Naive B cell (primary cell): ENCODE measurements at places on chromosomes 6 and 20. TPM values are rescaled to one million over a fixed set of nuclear protein-coding genes. Genes with fewer than 3 reads are reported as not detected.
A peak's percentile ranks its signal among the peaks of the same experiment; 100 is the strongest.

GRCh38 chr6:97305414-97306066 lies 22.5 kb upstream of the MMS22L start:
- no peaks in the 10 kb centered on the region for H3K4me1 ChIP-seq
- H3K36me3 ChIP-seq = no peaks in the 10 kb centered on the region
- H3K27ac ChIP-seq = no peak overlapping the region
- H3K4me3 ChIP-seq = no peak overlapping the region

HLA-DRA gene
- polyA plus RNA-seq = 15,227 TPM

DNA sequence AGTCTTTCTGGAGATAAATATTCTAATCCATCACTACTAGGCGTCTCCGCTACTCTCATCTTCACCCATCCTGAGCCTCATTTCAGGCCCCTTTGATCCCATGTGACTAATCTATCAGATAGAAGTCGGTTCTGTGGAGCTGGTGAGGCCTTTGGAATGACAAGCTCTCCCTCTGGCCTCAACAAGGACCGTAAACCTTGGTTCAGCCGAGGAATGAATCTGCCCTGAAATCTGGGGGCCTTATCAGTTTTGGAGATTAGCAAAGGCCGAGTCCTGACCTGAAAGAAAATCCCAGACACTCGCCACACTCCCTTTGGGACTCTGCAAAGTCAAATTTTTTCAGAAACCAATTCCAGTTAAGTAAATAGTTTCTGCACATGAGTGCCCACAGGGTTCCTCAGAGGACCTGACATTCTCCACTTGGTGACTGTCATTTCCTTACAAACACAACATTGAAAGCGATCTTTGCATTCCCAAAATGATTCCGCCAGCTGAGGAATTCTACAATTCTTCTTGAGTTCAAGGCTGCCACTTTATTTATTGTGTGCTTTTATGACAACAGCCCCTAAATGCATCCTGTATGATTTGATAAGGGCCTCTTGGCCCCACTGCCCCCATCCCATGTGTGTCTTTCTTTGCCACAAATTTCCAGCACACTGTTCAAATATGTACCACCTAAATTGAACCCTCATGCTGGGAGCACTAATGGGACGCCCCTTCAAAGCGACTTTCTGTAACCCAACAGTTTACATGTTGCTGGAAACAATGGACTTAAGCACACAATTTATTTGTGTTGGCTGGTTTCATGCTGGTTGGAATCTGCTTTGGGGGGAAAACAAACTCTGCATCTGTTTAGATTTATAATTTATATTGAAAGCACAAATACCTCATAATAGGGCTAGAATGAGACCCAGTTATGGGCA lies 10.0 kb upstream of the RIPOR3 start:
- H3K27me3 ChIP-seq = peaks cover 60% of the 10 kb centered on the region
- no peak overlapping the region for H3K4me3 ChIP-seq
- H3K4me1 ChIP-seq = no peaks in the 10 kb centered on the region
- DNase-seq = no peak
- H3K27ac ChIP-seq = no peak overlapping the region

GJA10 gene
- polyA plus RNA-seq = not detected

BICRAL gene
- 1.8 TPM for polyA plus RNA-seq

DNA sequence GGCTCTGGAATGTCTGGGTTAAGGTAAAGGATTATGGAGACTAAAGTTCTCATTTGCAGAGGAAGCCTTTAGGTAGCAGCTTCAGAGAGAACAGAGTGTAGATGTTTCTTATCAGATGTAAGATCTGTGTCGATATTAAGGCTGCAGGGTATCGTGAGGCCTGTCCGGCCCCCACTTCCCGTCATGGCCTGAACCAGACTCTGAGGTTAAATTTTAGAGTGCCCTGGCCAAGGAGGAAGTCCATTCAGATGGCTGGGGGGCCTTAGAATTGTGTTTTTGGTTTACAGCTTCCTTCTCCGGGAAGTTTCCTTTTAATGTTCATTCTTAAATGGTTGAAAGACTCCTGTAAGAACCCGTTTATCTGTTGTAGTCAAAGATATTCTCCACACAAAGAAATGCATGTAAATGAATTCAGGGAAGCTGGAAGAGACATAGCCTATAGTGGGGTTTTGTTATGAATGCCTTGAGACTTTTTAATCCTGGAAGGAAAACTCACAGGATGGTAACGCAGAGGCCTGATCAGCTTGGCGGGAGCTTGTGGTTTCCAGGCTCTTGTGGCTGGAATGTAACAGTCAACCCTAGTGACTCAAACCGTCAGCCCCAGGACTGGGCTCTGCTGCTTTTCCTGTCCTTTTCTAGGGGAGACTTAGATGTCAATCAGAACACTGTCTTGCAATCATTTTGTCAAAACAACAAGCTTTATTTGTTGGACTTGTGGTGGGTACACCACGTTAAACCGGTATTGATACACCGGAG lies 34.7 kb downstream of the KIF25 start:
- no peak overlapping the region for H3K4me3 ChIP-seq
- no peaks in the 10 kb centered on the region for H3K4me1 ChIP-seq
- DNase-seq = no peak
- H3K27me3 ChIP-seq = peaks cover 37% of the 10 kb centered on the region

GRCh38 chr6:95087394-95088097 lies 489.8 kb upstream of the MANEA start:
- no peak overlapping the region for H3K4me3 ChIP-seq
- H3K27ac ChIP-seq = no peak overlapping the region
- DNase-seq = no peak
- no peaks in the 10 kb centered on the region for H3K27me3 ChIP-seq

ZNF165 gene
- 6.7 TPM for polyA plus RNA-seq

DNA sequence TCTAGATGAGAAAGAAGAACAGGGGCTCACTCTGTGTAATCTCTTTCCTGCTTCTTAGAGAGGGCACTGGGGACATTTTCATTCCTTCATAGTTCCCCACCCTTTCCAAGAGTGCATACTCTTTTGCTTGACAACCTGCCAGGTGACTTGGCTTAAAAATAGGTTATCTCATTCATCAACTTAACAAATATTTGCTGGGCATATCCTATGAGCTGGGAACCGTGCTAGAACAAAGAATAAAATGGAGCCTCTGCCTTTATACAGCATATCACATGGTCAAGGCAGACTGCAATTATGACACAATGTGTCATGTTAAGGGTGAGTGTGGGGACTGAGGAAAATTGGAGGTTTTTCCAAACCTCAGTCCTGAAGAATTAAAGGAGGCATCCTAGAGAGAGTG lies 209.8 kb upstream of the FOXA2 start:
- peaks cover 9% of the 10 kb centered on the region for H3K27me3 ChIP-seq
- no peaks in the 10 kb centered on the region for H3K4me1 ChIP-seq
- no peaks in the 10 kb centered on the region for H3K36me3 ChIP-seq
- no peak overlapping the region for H3K4me3 ChIP-seq
- H3K27ac ChIP-seq = no peak overlapping the region

GRCh38 chr6:42796171-42796570 lies 14.3 kb downstream of the BICRAL start:
- DNase-seq = no peak
- no peak overlapping the region for H3K27ac ChIP-seq
- H3K4me3 ChIP-seq = no peak overlapping the region
- H3K4me1 ChIP-seq = peaks cover 10% of the 10 kb centered on the region
- no peaks in the 10 kb centered on the region for H3K36me3 ChIP-seq
- H3K27me3 ChIP-seq = no peaks in the 10 kb centered on the region

FABP7 gene
- polyA plus RNA-seq = not detected

DNA sequence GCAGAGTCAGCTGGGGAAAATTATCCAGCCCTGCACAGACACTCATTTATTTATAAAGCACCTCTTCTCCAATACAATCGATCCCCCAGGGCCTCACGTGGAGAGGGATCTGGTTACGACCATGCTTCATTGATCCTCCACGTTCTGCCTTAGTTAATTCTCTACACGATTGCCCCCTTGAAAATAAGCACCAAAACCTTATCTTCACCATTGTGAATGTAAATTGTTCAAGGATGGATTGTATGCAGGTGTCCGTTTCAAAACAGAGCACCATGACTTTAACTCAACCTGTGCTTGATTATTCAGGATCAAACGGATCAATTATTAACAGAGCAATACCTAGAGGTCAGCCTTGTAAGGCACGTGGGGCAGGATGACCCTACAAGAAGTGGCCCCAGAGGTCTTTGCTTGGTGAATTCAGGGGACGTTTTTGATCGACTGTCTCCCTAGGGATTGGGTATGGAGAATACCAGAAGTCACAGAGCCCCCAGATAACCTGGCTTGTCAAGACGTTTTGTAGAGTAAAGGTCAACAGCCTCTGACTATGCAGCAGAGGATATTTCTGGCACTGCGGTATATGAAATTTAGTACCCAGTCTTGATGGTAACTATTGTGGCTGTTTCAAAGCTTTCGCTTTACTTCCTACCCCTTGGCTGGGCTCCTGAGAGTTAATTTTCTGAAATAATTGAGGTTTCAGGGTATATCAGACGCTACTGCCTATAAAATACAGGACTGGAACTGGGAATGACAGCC lies 112.1 kb downstream of the NFATC2 start:
- H3K4me3 ChIP-seq = no peak overlapping the region
- no peak overlapping the region for H3K27ac ChIP-seq
- H3K27me3 ChIP-seq = no peaks in the 10 kb centered on the region
- H3K4me1 ChIP-seq = peaks cover 38% of the 10 kb centered on the region
- peaks cover 34% of the 10 kb centered on the region for H3K36me3 ChIP-seq

DNA sequence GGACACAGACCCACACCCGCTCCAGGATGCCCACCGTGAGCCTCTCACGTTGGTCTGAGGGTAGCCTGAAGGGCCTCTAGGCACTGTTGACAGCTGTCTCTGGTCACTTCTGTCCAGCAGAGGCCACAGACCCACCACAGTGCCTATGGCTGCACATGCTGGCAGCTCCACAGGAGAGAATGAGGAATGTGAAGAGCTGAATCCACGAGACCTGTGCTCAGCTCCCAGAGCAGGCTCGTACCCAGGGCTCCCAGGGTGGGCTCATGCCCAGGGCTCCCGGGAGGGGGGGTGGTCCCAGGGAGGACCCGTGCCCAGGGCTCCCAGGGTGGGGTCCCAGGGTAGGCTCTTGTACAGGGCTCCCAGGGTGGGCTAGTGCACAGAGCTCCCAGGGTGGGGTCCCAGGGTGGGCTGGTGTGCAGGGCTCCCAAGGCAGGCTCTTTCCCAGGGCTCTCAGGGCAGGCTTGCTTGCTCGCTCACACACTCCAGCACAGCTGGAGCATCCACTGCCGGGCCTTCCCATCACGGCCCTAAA lies 201.0 kb downstream of the SYNDIG1 start:
- peaks cover 9% of the 10 kb centered on the region for H3K27me3 ChIP-seq
- H3K27ac ChIP-seq = no peak overlapping the region
- H3K4me3 ChIP-seq = no peak overlapping the region
- H3K36me3 ChIP-seq = no peaks in the 10 kb centered on the region
- DNase-seq = no peak
- no peaks in the 10 kb centered on the region for H3K4me1 ChIP-seq

- peaks cover under 1% of the 10 kb centered on the region for H3K27me3 ChIP-seq
- no peaks in the 10 kb centered on the region for H3K4me1 ChIP-seq
- no peak for DNase-seq
- H3K36me3 ChIP-seq = no peaks in the 10 kb centered on the region
Measured at GRCh38 chr6:79718509-79719247, 87.5 kb downstream of the SH3BGRL2 start.

SMLR1 gene
- polyA plus RNA-seq = not detected

IER3 gene
- polyA plus RNA-seq = not detected

GRCh38 chr6:20487669-20488375 lies 46.4 kb upstream of the CDKAL1 start:
- H3K27ac ChIP-seq = no peak overlapping the region
- H3K4me3 ChIP-seq = no peak overlapping the region
- DNase-seq = no peak
- H3K27me3 ChIP-seq = no peaks in the 10 kb centered on the region
- H3K4me1 ChIP-seq = no peaks in the 10 kb centered on the region
- peaks cover 28% of the 10 kb centered on the region for H3K36me3 ChIP-seq

DNA sequence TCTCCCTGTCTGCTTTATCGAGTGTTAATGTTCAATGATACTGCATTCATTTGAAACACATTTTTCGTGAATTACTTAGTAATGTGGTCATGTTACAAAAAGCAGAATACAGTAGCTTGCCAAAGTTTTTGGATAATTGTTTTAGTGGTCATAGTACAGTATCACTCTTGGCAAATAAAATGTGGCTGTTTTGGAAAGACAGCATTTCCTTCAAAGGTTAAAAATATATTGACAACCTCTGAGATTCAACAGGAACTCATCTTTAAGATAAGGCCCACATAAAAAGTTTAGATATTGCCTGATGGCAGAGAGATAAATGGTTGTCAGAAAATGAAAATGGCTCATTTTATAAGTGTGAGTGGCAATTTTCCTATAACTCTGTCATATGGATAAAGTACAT lies 297.7 kb upstream of the MAN1A1 start:
- H3K36me3 ChIP-seq = no peaks in the 10 kb centered on the region
- no peaks in the 10 kb centered on the region for H3K4me1 ChIP-seq
- no peak for DNase-seq
- H3K27me3 ChIP-seq = no peaks in the 10 kb centered on the region
- no peak overlapping the region for H3K27ac ChIP-seq

GRCh38 chr6:37221585-37222124 lies 35.9 kb upstream of the TBC1D22B start:
- peaks cover 8% of the 10 kb centered on the region for H3K4me1 ChIP-seq
- peak overlapping the region; percentile 86 for H3K4me3 ChIP-seq
- no peak overlapping the region for H3K27ac ChIP-seq
- no peak for DNase-seq
- H3K36me3 ChIP-seq = no peaks in the 10 kb centered on the region

MYLK4 gene
- polyA plus RNA-seq = 0.09 TPM

DNA sequence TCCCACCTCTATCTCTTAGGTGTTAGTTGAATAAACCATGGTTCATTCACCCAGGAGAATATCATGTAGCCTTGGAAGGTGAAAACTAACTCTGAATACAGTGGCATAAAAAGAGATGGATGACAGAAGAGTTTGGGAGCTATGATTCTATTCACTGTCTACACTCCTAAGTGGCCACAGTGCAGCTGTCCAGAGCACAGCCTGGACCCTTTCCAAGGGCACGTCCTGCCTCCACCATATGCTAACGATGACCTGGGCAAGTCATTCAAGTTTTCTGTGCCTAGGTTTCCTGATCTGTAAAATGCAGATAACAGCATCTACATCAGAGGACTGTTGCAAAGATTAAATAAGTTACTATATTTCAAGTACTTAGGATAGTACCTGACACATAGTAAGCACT lies 314.1 kb downstream of the PTPRT start:
- H3K27ac ChIP-seq = no peak overlapping the region
- H3K4me1 ChIP-seq = no peaks in the 10 kb centered on the region

DNA sequence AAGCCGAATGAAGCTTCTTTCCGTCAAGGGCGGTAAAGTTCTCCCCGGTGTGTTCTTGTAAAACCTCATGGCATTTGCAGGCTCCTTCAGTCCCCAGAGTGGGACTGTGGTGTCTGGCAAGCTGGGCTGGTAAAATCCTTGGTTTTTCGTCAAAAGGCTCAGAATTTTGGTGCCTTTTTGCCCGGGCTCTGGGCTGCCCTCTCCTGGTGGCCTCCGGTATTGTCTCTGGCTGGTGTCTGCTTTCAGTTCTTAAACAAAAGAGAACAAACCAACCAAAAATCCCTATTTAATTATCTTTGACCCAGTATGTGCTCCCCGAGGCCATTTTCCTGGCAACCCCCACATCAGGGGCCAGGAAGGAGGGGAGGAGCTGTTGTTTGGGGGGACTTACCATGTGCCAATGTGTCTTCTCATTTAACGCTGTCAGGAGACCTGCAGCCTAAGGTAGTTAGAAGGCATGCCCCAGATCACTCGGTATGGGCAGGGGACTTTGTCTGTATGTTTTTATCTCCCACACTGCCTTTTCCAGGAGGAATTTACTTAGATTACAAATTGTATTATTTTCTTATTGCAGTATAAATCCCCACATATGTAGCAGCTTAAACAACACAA lies 11.1 kb downstream of the CDH4 start:
- H3K27me3 ChIP-seq = peaks cover 7% of the 10 kb centered on the region
- no peak for DNase-seq
- H3K4me3 ChIP-seq = no peak overlapping the region
- H3K36me3 ChIP-seq = no peaks in the 10 kb centered on the region
